ENCODE measurements at places on chromosomes 3 and 15.

DNA sequence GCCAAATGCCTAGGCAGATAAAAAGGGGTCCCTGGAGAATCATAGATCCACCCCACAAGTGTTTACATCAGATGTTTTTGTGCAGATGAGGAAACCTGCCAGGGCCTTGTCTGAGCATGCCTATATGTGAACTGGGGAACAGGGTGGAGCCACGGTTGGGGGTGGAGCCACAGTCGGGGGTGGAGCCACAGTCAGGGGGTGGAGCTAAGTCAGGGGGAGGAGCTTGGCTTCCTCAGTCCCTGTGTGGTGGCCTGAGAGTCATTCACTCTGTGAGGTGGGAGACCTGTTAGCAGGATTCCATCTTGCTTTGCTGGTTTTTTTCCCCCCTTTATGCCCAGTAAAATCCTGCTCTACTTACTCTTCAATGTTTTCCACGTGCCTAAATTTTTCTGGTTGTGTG is 57.8 kb upstream of the TGFBR2 start:
- DNase-seq, result no peak

DNA sequence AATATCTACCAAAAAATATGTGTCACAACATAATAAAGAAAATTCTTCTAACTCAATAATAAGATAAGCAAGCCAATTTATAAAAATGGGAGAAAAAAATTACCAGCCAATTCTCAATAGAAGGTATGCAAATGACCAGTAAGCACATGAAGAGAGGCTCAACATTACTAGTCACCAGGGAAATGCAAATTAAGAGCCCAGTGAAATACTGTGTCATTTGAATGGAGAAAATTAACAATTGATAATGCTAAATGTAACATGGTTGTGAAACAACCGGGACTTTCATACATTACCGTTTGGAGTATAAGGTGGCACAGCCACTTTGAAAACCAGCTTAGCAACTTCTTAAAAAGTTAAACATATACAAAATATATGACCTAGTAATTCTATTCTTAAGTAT is 460.7 kb downstream of the IGSF11 start:
- DNase-seq, result no peak

DNA sequence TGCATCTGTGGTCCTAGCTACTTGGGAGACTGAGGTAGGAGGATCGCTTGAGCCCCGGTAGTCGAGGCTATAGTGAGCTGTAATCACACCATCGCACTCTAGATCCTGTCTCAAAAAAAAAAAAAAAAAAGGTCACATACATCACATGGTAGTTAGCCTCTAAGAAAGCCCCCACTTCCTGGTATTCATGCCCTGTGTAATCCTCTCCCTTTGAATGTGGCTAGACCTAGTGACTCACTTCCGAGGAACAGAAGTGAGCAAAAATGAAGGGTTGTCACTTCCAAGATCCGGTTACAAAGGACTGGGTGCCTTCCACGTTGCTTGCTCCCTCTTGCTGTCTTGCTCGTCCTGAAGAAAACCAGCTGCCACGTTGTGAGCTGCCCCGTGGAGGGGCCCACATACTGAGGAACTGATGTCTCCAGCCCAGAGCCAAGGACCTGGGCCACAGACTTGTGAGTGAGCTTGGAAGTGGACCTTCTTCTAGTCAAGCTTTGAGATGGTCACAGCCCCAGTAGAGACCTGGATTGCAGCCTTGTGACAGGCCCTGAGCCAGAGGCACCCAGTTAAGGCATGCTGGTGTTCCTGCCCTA is 12.6 kb upstream of the LCTL start:
- no peak for DNase-seq

- no peak for DNase-seq
Observed at GRCh38 chr3:60553144-60553543, 698.1 kb downstream of the FHIT start.

DNA sequence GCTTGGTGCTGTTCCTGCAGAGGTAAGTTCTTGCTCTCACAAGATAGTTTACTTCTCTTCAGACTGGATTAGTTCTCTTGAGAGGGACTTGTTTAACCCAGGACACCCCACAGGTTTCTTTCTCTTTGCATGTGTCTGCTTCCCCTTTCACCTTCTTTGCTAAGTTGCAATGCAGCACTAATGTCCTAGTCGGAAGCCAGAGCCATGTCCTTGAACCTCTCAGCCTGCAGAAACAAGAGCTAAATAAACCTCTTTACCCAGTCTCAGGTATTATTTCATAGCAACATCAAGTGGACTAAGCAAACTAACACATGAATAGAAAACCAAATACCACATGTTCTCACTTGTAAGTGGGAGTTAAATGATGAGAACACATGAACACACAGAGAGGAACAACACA is 915.2 kb downstream of the NSUN3 start:
- no peak for DNase-seq

DNA sequence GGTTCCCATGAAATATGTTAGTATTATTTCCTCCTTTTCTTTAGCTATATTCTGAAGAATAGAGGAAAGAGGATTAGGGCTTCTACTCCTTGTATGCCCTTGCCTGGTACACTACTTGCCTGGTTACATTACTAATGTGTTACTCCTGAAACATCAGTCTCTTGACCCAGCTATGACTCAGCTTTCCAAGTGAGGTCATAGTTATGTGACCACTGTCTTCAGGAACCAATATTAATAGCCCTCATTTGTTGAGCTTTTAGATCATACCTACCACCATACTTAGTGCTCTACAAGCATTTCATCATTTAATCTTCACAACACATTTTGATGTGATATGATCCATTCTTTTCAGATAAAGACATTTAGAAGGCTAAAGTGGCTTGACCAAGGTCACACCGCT is 60.3 kb downstream of the CMSS1 start:
- no peak for DNase-seq

DNA sequence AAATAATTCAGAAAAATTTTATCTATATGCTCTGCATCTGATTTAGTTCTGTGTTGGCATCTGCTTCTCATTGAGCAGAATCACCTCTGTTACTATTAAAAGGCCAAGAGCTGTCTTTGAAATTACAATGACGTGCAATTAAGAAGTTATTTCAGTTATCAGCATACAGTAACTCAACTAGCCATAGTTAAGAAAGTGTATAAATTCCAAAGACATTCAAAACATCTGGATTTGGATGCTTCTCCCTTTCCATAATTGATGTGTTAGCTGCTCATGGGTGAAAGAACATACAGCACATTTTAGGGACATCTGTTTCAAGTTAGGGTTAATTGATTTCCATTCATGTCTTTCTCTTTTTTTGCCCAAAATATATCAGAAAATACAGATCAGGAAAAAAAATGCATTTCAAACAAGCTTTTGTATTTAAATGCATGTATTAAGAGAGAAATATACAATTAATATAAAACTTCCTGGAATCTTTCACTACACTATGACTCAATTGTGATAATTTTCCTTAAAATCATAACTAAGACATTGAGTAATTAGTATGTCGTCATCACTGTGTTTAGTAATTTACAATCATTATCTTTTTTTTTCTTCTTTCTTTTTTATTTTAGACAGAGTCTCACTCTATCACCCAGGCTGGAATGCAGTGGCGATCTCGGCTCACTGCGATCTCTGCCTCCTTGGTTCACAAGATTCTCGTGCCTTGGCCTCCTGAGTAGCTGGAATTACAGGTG is 82.7 kb upstream of the MBNL1 start:
- no peak for DNase-seq

DNA sequence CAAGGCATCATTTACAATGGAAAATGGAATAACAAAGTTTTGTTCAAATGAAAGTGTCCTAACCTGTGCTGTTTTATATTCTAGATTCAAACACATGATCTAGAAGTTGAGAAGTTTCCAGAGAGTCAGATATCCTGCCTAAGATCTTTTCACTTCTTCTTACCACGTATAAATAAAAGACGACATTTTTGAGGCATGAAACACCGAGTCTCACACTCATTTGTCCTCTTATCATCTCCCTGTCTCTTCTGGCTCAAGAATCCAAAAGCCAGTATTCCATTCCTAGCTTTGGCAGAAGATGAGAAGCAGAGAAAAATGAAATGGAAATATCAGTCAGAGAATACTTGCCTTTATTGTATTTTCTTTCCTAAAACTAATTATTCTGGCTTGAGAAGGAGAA is 738.6 kb upstream of the NR2F2 start:
- DNase-seq, result no peak

DNA sequence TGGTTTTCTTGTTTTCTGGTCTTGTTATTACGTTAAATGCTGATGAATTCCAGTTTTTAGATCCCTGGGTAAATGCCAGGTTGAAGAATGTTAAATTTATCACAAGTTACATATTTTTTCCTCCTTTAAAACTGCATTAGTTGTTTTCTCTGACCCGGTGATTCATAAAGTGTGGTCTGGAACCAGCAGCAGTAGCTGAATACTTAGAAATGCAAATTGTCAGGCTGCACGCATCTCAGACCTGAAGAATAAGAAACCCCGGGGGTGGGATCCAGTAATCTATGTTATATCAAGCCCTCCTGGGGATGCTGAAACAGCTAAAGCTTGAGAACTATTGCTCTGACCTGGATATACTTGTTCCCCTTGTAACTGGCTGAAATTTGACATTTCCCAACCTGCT is 69.1 kb downstream of the PEX5L start:
- no peak for DNase-seq

GRCh38 chr3:25686766-25687165 is 22.1 kb upstream of the TOP2B start:
- DNase-seq, result no peak

- no peak for DNase-seq
Observed at GRCh38 chr15:40204100-40204499, 34.8 kb upstream of the PAK6 start.

GRCh38 chr3:194536871-194537637 is 50.3 kb upstream of the ATP13A3 start:
- DNase-seq, result no peak

DNA sequence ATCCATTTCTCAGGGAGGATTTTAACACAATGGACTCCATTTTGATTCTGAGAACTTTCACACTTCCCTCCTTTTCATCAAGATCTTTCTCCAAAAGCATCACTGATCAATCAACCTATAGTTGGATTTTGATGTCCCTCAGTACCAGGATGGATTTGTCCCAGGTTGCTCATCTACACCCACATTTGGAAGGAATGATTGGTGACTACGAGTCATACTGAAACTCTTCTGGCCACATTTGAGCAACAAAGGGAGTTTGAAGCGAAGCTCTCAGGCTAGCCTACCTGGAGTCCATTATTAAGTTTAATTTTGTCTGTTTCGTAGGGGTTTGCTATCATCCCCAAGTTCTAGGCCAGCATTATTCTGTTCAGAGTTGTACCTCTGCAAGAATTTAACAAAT is 31.3 kb upstream of the ATP8B4 start:
- DNase-seq, result no peak

DNA sequence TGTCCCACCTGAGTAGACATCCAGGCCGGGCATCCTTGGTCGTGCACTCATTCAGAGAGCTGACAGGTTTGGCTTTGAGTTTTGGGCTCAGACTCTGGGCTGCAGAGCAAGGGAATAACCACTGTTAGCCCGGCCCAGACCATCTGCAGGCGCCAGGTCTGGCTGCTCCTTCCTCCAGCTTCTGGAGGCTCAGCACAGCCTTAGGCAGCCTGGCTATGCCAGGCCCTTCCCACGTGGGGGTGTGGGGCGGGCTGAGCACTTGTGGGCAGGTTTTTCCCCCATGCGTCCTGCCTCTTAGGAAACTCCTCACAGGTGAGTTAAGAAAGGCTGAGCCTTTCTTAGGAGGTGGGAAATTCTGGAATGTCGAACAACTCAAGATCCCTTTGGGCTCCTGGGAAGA is 11.2 kb downstream of the PLA2G4B start:
- DNase-seq, result no peak

- DNase-seq, result no peak
Observed at GRCh38 chr15:74403991-74404563, 29.7 kb downstream of the SEMA7A start.
